Activated naive CD8-positive, alpha-beta T cell treated with anti-CD3 and anti-CD28 coated beads for 36 hours (primary cell): ENCODE measurements at places on chromosomes 4 and X. TPM values are rescaled to one million over a fixed set of nuclear protein-coding genes. Genes with fewer than 3 reads are reported as not detected.
A peak's percentile ranks its signal among the peaks of the same experiment; 100 is the strongest.

The HTRA3 gene
- total RNA-seq = not detected

DNA sequence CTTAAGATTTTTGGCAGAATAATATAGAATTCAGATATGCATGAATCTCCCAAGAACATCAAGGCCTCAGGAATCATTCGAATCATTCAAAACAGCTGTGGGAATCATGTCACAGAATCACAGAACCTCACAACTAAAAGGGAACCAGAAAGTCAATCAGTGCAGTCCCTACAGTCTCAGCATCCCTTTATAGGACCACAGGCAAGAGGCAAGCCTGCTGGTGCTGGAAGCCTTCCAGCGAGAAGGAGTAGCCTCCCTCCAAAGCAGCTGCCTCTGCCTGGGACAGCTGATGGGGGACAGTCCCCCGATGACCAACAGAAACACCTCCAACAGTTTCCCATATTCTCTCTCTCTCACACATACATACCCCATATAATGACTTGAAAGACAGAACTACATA lies 20.7 kb downstream of the QDPR start:
- H3K4me3 ChIP-seq = no peak overlapping the region
- peaks cover 7% of the 10 kb centered on the region for H3K4me1 ChIP-seq
- no peaks in the 10 kb centered on the region for H3K27me3 ChIP-seq
- DNase-seq = no peak

DNA sequence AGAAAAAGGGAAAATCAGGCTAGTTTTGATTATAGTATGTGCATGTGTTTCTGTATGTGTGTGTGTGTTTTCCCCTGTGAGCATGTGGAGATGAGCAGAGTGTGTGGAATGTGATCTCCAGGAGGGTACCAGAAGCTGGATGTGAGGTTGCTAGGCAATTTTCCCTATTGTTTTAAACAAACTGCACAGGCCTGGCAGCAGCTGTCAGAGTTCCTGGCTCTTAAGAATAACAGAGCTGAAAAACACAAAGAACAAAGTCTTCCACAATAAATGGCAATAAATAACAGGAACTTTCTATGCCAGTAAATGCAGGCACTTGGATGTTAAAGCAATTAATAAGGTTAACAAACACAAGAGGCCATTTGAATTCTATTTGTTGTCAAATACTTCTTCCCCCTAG lies 344.6 kb upstream of the CTSO start:
- H3K4me1 ChIP-seq = no peaks in the 10 kb centered on the region
- H3K36me3 ChIP-seq = no peaks in the 10 kb centered on the region
- no peak for DNase-seq
- no peak overlapping the region for H3K4me3 ChIP-seq
- H3K27ac ChIP-seq = no peak overlapping the region

DNA sequence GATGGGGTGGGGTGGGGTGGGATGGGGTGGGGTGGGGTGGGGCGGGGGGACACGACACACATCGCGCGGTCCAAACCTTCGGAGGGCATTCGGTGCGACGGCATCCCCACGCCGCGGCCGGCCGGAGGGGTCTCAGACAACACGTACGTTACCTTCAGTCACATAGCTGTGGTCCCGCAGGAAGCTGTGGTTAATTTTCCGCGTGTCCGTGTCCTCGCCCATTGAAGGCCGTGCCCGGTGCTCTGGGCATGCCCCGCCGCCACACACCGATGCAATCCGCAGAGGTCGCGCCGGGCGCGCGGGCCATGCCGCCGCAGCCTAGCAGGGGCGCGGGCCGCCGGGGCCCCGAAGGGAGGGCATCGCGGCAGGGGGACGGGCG lies 417 bp downstream of the PPP2R2C start:
- no peaks in the 10 kb centered on the region for H3K36me3 ChIP-seq
- H3K4me1 ChIP-seq = peaks cover 2% of the 10 kb centered on the region
- DNase-seq = no peak
- H3K4me3 ChIP-seq = no peak overlapping the region
- H3K27me3 ChIP-seq = peaks cover 60% of the 10 kb centered on the region

The MXD4 gene
- 1.2 TPM for total RNA-seq

GRCh38 chrX:154408659-154409221 lies 314 bp downstream of the DNASE1L1 start:
- H3K36me3 ChIP-seq = peaks cover 5% of the 10 kb centered on the region
- H3K27ac ChIP-seq = peak overlapping the region; percentile 67
- peaks cover 6% of the 10 kb centered on the region for H3K4me1 ChIP-seq
- no peak for DNase-seq
- peak overlapping the region; percentile 79 for H3K4me3 ChIP-seq
- no peaks in the 10 kb centered on the region for H3K27me3 ChIP-seq

The BST1 gene
- total RNA-seq = 0.38 TPM

The ADRA2C gene
- not detected for total RNA-seq

GRCh38 chr4:11487868-11488544 lies 59.3 kb upstream of the HS3ST1 start:
- peak overlapping the region; percentile 27 for H3K27ac ChIP-seq
- H3K27me3 ChIP-seq = no peaks in the 10 kb centered on the region
- H3K4me1 ChIP-seq = peaks cover 21% of the 10 kb centered on the region
- no peak for DNase-seq
- no peaks in the 10 kb centered on the region for H3K36me3 ChIP-seq
